ENCODE measurements at places on chromosomes 13 and 19.

DNA sequence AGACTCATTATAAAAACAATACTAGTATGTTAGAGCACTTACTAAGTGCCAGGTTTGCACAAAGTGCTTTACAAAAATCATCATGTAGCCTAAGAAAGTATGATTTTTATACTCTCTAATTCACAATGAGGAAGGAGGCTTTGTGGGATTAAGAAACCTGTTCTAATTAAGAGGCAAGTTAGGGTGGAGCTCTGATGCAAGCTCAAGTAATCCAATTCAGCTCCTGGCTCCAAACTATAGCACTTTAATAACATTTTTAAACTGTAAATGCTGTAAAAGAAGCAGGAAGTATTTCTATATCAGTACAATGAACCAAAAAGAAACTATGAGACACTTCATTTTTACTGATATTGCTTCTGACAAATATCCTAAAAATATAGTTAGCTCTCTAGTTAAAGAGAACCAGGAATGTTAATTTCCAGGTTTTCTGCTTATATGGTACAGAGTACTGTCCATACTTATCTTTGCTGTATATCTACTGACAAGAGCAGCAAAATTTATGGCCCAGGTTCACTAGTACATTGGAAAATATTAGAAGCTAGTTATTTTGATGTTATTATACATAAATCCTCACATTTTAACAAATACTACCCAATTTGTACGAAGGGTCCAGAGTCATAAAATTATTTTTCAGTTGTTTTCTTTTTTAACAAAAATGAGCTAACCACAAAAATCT is 482.0 kb downstream of the DIAPH3 start:
- no peak for DNase-seq

DNA sequence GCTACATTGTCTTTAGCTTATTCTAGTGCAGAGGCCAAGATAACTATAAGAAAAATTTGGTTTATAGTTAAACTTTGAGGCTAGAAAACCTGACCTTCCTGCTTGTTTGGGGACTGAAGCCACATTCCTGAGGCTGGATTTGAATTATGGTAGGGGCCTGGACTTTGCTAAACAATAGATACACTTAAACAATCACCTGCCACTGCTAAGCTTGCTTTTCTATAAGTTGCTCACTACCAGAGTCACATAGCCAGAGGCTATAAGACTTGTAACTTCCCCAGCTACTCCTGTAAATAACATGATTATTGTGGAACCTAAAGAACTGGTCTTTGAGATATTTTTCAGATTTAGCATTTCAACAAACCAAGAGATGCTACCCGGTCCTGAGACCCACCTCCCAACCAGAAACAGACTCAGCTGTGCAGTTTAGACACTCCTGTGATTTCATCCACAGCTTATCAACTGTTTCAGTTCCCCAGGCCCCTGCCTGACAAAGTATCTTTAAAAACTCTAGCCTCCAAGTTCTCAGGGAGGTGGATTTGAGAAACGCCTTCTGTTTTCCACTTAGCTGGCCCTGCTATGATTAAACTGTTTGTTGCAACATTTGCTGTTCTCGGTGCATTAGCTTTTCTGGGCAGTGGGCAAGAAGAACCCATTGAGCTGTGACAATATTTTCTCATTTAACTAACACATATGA is 77.7 kb downstream of the MIPEP start:
- no peak for DNase-seq

GRCh38 chr19:52007451-52007805 is 583 bp downstream of the ZNF615 start:
- DNase-seq = no peak

GRCh38 chr13:20588529-20589110 is 21.7 kb downstream of the IFT88 start:
- no peak for DNase-seq

GRCh38 chr13:78228940-78229339 is 310.3 kb upstream of the EDNRB start:
- DNase-seq = no peak

- DNase-seq = no peak
These were observed 553.1 kb downstream of the DCT start for GRCh38 chr13:93926425-93926824.

- DNase-seq = peak; percentile 5
These were observed 342.7 kb downstream of the COG6 start for GRCh38 chr13:39998166-39998565.

DNA sequence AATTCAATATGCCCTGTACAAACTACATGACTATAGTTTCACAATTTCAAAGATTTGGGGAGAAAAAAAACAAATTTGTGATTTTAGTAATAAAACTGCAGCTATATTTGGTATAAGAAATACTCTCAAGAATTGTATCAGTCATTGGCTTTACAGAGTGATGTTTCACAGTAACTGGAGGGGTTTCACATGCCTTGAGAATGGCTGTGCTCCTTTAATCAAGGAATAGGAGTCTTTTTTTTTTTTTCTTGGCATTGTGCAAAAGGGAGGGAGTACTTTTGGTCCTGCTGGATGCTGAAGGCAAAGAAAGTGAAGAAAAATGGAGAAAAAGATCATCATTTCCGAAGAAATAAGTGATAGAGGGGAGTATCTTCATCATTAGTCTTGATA is 6.8 kb downstream of the ZNF507 start:
- DNase-seq = no peak

DNA sequence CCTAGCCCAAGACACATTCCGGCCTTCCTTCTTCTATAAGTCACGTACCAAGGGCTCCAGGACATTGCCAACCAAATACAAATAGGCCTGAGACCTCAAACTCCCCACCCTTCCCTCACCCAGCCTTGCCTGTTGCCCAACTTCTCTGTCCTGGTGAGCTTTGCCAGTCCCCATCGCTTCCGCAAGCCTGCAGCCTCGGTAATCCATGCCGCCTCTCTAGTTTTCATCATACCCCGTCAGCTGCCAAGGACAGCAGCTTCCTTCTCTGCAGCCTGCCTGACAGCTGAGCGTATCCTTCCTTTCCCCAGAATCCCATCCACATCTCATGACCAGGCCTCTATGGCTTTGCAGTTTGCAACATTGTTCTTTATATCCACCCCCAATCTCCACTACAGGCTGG is 36.6 kb upstream of the POMP start:
- DNase-seq = no peak

DNA sequence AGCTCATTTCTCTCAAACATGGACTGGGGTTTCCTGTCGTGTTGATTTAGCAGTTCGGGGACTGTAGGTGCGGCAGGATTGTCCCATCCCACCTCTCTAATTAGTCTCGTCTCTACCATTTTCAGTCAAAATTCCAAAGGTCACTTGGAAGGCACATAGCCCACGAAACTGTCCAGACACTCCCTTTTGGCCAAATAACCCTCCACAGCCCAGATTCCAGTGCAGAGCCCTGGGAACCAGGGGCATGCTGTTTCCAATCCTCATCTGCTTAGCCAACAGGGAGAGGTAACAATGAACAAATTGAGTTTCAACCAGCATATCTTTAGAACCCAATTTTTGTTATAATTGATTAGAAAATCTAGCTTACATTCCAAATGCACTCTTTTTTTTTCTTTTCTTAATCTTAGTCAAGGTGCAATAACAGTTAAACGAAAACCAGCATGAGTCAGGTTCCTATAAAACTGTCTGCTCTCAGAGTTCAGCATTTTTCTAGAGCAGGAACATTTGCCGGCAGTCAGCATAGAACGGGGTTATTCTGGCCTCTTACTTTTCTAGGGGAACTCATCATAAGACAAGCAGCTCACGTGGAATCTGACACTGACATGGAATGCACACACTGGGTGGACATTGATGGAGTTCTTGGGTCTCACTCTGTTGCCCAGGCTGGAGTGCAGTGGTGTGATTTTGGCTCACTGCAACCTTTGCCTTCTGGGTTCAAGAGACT is 14.4 kb upstream of the CEBPA start:
- no peak for DNase-seq

DNA sequence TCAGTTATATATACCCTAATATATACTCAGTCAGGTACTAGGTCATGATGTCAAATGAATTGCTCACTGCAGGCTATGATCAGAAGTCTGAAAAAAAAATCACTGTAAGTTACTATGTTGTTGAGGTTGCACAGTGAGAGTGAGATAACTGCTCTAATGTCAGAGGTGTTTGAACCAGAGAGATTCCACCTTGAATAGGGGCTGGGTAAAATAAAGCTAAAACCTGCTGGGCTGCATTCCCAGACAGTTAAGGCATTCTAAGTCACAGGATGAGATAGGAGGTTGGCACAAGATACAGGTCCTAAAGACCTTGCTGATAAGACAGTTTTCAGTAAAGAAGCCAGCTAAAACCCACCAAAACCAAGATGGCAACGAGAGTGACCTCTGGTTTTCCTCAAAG is 10.2 kb downstream of the EPSTI1 start:
- DNase-seq = no peak

- no peak for DNase-seq
These were observed 4.4 kb upstream of the KANK2 start for GRCh38 chr19:11201791-11202190.
